Activated CD4-positive, alpha-beta memory T cell treated with anti-CD3 and anti-CD28 coated beads for 36 hours (primary cell): ENCODE measurements at places on chromosomes 5 and 9. TPM values are rescaled to one million over a fixed set of nuclear protein-coding genes. Genes with fewer than 3 reads are reported as not detected.

DNA sequence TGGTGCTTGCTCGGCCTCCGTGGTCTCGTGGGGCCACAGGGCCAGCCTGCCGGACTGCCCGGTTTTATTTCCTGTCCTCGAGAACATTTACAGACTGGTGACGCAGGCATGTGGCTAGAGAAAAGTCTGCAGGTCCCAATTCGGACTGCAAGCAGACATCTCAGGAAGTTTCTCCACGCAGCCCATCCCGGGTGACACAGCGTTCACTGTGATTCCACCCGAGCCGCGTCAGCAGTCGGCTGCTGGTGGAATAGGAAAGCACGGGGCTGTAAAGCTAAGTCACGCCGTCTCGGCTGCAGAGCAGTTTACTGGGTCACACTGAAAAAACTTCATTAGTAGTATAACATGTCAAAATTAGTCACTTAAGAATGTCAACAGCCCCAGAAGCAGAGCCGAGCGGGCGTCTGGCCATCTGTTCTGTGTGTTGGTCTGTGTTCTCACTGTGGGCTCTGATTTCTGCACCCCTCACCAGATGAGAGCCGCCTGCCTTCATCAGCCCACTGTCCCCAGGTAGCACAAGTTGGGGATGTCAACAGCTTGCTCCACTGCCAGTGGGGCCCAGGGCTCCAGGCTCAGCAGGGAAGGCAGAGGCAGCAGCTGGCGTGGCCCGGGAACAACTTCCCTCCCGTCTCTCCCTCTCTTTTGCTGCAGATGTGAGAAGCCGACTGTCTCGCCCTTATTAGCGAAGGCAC lies 363.7 kb downstream of the IRX2 start:
- DNase-seq: no peak

- DNase-seq: no peak
Measured at GRCh38 chr5:57979671-57980070, 480.2 kb downstream of the PLK2 start.

GRCh38 chr5:179311581-179311980 lies 33.7 kb downstream of the ADAMTS2 start:
- no peak for DNase-seq

GRCh38 chr5:172417983-172418630 lies 36.2 kb downstream of the SH3PXD2B start:
- DNase-seq: no peak

The ORM2 gene
- not detected for total RNA-seq

The RARS1 gene
- total RNA-seq: 101 TPM

The SMIM33 gene
- total RNA-seq: 1.5 TPM

- no peak for DNase-seq
Measured at GRCh38 chr9:109245310-109245897, 75.5 kb downstream of the EPB41L4B start.

The SLCO6A1 gene
- total RNA-seq: not detected

DNA sequence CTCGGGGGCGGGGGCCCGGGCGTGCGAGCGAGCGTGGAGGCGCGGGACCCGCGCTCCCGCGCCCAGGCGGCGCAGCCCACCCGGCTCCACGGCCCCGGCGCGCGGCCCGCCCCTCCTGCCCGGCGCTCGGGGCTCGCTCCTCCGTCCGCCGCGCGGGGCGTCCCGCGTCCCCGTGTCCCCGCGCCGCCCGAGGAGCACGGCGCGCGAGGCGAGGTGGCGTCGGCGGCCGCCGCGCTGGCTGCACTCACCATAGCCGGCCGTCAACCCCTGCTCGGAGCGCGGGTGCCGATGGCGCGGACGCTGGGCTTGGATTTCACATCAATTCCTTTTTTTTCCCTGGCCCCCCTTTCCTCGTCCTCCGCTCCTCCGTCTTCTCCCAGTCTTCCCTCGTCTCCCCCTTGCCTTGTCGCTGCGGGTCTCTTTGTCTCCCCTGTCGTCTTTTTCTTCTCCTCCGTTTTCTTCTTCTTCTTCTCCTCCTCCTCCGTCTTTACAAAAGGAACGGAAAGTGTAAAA lies 494 bp downstream of the PTCH1 start:
- DNase-seq: no peak

GRCh38 chr5:35543408-35543807 lies 74.3 kb upstream of the SPEF2 start:
- DNase-seq: no peak

- no peak for DNase-seq
Measured at GRCh38 chr9:81080900-81081299, 608.4 kb downstream of the TLE1 start.

- DNase-seq: no peak
Measured at GRCh38 chr9:78725503-78725902, 428.6 kb downstream of the PSAT1 start.

GRCh38 chr5:113680534-113680933 lies 167.0 kb downstream of the YTHDC2 start:
- DNase-seq: no peak

GRCh38 chr5:166073901-166074581 lies 2217.4 kb upstream of the WWC1 start:
- no peak for DNase-seq
